ENCODE measurements at places on chromosomes 13 and 19.

GRCh38 chr13:111370570-111371535, 50.4 kb downstream of the TEX29 start:
- no peak for DNase-seq

GRCh38 chr19:14830702-14831101, 4.3 kb downstream of the OR7A5 start:
- no peak for DNase-seq

GRCh38 chr19:45876161-45876410, 9.9 kb downstream of the IRF2BP1 start:
- DNase-seq, result no peak

DNA sequence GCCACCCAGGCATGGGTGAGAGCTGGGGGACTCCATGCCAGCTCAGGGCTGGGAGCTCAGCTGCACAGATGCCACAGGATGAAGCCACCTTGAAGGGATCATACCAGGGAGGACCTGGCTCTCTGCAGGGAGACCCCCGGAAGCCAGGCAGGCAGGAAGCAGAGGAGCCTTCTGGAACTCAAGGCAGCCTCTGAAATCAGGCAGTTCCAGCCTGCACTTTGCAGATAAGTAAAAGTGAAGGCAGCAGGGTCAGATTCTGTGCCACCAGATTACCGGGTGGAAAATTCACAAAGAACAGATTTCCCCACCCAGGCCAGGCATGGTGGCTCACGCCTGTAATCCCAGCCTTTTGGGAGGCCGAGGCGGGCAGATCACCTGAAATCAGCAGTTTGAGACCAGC, 2.5 kb downstream of the TMEM259 start:
- DNase-seq, result no peak

GRCh38 chr19:19362075-19362474, 41.4 kb downstream of the MAU2 start:
- no peak for DNase-seq

DNA sequence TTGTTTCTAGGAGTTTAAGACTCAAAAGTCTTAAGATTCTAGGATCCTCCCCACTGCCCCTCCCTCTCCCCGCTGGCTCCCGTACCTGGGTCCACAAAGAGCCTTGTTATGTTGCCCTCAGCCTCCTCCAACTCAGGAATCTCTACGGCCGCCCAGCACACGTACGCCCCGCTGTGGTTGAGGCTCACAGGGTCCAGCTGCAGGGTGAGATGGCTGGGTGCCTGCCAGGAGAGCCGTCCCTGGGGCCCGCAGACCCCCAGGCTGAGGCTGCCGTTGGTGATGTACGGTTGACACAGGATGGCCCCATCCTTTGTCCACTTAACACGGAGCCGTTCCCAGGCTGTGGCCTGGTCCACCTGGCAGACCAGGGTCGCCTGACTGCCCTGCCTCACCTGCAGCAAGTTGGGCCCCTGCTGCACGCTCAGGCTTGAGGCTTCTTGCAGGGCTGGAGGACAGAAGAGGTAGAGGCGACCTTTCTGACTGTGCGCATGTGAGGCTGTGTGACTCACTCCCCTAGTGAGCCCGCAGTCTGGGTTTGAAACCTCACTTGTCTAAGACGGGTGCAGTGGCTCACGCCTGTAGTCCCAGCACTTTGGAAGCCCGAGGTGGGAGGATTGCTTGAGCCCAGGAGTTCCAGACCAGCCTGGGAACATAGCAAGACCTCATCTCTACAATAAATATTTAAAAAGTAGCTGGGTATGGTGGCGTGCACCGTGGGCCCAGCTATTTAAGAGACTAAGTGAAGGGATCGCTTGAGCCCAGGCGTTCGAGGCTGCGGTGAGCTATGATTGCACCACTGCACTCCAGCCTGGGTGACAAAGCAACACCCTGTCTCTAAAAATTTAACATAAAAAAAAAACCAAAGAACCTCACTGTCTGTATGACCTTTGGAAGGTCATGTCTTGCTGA, 4.0 kb downstream of the TMIGD2 start:
- no peak for DNase-seq

- no peak for DNase-seq
Observed at GRCh38 chr13:110338441-110339101, 31.5 kb downstream of the COL4A2 start.

DNA sequence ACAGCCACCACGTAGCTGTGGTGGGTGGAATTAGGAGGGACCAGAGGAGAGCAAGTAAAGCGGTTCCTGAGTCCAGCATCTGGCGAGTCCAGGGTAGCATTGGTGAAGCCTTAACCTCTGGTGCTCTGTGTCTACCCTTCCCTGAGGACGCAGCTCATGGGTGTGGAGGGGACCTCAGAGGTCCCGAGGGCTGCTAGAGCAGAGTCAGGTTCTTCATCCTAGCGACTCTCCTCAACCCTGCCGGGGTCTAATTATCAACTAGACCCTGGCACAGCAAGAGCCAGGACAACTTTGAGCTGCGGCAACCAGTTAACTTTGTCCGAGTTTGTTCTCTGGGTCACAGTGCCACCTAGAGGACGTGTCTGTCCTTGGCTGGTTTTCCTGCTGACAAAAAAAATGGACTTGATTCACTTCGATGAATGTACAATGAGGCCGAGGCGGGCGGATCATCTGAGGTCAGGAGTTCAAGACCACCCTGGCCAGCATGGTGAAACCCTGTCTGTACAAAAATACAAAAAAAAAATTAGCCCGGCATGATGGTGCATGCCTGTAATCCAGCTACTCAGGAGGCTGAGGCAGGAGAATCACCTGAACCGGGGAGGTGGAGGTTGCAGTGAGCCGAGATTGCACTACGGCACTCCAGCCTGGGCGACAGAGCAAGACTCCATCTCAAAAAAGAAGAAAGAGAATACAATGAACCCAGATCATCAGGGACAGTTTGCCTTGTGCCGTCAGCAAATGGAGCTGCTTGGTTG, 25.0 kb downstream of the TSSK6 start:
- DNase-seq, result peak; percentile 1

GRCh38 chr19:1040476-1041271, 767 bp downstream of the ABCA7 start:
- DNase-seq, result peak; percentile 67

GRCh38 chr13:98890186-98890585, 87.7 kb downstream of the DOCK9 start:
- no peak for DNase-seq

DNA sequence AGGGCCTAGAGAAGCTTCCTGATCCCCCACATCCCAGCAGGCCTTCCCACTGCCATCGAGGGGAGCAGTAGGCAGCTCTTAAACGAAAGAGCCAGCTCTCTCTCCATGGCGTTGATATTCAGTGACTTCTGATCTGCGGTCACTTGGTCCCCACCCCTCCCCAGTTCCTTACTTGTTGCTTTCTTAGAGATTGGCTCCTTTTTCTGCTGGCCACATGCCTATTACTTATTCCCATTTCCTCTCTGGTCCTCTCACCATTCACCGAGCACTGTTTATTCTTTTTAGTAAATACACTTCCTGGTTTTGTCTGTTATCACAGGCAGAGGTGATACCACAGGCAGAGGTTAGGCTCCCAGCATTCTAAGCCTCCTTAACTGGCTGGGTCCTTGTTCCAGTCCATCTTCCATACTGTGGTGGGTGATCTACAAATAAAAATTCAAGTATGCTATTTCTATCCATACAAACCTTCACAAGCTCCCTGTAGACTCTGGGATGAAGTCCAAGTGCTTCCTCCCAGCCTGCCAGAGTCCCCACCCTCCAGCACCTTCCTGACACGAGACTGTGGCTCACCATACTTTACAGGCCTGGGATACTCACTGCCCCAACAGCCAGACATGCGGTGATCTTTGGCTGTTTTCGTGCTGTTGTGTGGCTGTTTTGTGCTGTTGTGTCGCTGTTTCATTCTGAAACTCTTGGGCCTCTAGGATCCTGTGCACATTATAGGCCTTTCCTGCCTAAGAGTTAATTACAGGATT, 315.9 kb downstream of the ATP8A2 start:
- no peak for DNase-seq

DNA sequence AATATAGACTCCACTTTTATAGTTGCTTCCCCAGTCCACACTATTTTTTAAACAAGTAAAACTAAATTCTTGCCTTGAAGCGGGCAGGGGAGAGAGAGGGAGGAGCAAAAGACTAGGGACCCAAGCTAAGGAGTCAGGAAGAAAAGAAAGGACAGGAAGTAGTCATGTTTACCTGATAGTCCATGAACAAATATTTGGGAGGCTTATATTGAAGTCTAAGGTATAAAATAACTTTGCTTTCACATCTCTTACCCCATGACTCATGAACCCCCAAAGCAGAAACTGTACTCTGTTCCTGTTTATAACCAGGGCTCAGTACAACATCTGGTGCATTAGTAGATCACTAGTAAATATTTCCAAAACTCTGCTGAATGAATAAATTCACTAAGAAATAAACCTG, 67.3 kb downstream of the ZAR1L start:
- DNase-seq, result no peak

DNA sequence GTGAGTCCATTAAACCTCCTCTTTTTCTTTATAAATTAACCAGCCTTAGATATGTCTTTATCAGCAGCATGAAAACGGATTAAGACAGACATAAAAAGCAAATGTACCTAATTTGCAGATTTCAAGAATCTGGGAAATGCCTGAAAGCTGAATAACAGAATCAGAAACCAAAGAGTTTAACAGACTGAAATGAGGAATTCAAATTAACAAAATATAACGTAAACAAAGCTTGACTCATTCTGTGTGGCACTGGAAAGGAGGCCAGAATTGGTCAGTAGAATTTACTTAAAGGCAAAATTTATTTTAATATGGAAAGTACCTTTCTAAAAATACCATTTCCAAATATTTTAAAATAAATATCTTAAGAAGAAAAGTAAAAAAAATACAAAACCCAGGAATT, 540.6 kb upstream of the HTR2A start:
- DNase-seq, result no peak

DNA sequence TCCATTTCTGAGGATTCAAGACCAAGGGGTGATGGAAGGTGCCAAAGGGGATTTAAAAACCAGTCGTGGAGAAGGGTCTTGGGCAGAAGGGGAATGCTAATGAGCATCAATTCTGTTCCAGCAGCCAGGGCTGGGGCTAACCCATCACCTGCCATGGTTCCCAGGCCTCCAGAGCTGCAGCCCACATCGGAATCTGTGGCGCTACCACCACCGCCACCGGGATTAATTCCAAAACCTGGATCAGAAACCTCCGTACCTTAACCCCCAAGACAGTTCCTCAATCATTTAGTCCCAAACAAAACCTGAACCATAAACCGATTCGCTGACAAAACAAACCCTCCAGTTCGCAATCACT, 583 bp downstream of the ZNF615 start:
- no peak for DNase-seq

DNA sequence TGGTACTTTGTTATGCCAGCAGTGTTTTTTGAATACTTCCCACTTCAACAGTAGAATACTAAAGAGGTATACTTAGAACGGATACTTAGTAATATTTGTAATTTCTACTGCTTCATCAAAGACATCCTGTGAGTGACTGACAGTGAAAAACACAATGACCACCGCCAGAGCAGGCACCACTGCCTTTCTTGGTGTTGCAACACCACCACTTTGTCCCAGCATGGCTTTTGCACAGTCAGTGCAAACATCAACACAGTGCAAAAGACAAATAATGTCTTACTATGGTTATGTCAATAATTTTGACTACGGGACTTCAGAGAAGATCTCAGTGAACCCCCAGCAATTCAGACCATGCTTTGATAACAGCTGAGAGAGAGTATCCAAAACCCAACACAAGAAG, 220.5 kb downstream of the RBM26 start:
- no peak for DNase-seq

- no peak for DNase-seq
Observed at GRCh38 chr13:112819816-112820215, 130.0 kb downstream of the ATP11A start.

DNA sequence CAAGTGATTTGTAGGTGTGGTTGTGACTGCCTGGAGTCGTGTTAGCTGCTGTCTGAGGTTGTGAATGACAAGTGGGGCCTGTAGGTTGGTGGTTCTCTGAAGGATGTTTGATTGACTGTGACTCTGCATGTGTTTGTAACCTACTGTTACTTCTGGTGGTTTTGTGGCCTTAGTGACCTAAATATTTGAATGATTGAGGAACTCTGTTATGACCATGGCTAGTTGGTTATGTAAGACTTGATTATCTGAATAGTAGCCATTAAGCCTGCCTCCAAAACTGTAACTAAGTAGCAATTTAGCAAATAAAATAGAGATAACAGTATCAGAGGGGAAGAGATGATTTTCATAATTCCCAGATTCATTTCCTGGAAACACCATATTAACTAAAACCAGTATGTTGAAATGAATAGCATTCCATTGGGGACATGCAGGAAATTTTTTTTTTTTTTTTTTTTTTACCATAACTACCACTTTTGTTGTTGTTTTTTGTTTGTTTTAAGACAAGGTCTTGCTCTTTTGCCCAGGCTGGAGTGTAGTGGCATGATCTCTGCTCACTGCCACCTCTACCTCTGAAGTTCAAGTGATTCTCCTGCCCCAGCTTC, 865 bp downstream of the ZNF382 start:
- no peak for DNase-seq

GRCh38 chr13:45847554-45848224, 3.9 kb downstream of the SIAH3 start:
- no peak for DNase-seq

GRCh38 chr13:37306778-37307544, 201.5 kb upstream of the CSNK1A1L start:
- DNase-seq, result no peak

- no peak for DNase-seq
Observed at GRCh38 chr13:35630551-35631275, 154.2 kb upstream of the MAB21L1 start.

DNA sequence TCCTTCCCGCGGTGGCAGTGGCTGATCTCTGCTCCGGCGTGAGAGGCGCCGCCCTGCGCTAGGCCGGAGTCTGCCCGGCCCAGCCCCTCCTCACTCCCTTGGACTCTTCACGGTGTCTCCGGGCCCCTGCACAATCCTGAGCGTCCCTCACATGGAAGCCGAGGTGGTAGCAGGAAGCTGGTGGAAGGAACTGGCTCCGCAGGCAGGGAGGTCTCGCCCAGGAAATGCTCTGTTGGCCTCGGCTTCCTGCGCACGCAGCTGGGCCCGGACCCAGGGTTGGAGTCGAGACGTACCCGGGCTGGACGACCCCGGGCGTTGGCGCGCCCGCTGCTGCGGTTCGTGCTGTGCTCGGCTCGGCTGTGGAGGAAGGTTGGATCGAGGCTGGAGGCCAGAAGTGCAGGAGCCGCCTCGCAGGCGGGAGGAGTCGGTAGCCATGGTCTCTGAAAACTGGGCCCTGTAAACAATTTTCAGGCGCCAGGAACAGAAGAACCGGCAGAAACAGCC, 46.3 kb downstream of the ZNF724 start:
- no peak for DNase-seq

Data from NCI-H1417 treated with DMSO at 0.1 percent for 48 hours (cell line).